Keratinocyte (primary cell): ENCODE measurements at places on chromosomes 13 and 19. TPM values are rescaled to one million over a fixed set of nuclear protein-coding genes. Genes with fewer than 3 reads are reported as not detected.
A peak's percentile ranks its signal among the peaks of the same experiment; 100 is the strongest.

Gene STXBP2
- 58.8 to 88.7 TPM (median 63.6 TPM) in 3 replicates for polyA plus RNA-seq

DNA sequence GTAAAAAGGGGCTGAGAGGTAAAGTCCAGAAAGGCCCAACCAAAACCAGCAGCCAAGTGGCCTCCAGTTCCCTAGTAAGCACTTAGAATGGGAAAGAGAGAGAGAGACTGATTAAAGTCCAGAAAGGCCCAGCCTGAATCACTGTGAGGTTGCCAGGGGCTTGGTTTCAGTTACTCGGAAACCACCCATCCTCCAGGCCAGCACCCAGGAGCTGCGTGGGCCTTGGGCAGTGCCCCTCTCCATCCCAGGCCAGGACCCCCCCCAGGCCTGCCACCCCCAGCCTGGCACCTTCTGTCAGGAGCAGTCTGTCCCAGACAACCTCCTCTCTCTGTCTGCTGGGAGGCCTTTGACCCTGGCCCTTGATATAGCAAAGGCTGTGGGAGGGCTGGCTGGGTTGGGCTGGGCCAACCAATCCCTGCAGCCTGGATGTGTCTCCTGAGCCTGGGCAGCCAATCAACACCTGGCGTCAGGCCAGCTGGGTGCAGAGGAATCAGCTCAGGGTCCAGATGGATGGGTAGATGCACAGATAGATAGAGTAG is at the start of gene CYP4F2:
CYP4F2 (minus strand) TSS at position 337 of the 539 bp plus-strand sequence. CDS start 463 bp downstream, outside the sequence.
- no peak for DNase-seq

DNA sequence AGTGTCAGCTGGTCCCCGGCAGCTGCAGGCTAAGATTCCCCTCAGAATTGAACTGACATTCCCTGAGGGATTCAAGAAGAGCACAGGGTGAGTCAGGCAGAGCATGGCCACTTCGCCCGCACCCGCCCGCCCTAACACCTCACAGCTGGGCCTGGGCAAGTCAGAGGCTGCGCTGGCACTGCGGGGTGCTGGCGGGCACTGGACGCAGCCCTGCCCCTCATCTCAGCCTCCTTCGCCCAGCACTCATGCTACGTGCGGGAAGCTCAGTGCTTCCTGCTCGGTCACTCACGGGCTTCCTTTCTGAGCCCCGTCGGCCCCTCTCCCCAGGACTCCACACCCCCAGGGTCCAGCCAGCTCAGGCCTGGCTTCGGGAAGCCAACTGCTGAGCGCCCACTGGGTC is 56.9 kb downstream of the MLLT1 start:
- DNase-seq = no peak

GRCh38 chr19:6797646-6798045 is 25.1 kb downstream of the VAV1 start:
- no peak for DNase-seq

Gene GAMT
- 5.7 to 15.6 TPM (median 7.6 TPM) in 3 replicates for polyA plus RNA-seq

Gene SCN1B
- 0.30 to 0.46 TPM (median 0.45 TPM) in 3 replicates for polyA plus RNA-seq

Gene SAMD1
- 5.3 to 11.3 TPM (median 7.3 TPM) in 3 replicates for polyA plus RNA-seq

Gene SPC24
- 1.8 to 8.0 TPM (median 6.4 TPM) in 3 replicates for polyA plus RNA-seq

Gene TTC9B
- polyA plus RNA-seq = not detected in 3 replicates

- no peak for DNase-seq
Observed at GRCh38 chr19:46621191-46622117, 3.4 kb downstream of the PTGIR start.

GRCh38 chr13:72290962-72291681 is 424.1 kb upstream of the DACH1 start:
- DNase-seq = peak; percentile 21

Gene SIGLEC6
- polyA plus RNA-seq = not detected in 3 replicates

- no peak for DNase-seq
Observed at GRCh38 chr13:84591444-84591843, 709.2 kb upstream of the SLITRK1 start.

- DNase-seq = no peak
Observed at GRCh38 chr13:42181381-42181953, 90.5 kb upstream of the AKAP11 start.

DNA sequence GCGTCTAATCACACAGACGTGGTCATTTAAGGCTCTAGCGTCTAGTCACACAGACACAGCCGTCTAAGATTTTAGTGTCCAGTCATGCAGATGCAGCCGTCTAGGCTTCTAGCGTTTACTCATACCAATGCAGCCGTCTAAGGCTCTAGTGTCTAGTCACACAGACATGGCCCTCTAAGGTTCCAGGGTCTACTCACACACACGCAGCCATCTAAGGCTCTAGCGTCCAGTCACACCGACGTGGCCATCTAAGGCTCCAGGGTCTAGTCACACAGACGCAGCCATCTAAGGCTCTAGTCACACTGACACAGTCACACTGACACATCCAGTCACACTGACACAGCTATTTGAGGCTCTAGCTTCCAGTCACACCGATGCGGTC is 55.7 kb downstream of the KLF2 start:
- no peak for DNase-seq

GRCh38 chr19:47701717-47702552 is 11.3 kb upstream of the EHD2 start:
- no peak for DNase-seq

GRCh38 chr13:51977625-51978024 is 33.6 kb downstream of the ATP7B start:
- no peak for DNase-seq

GRCh38 chr19:33564836-33565338 is 43.3 kb upstream of the PEPD start:
- DNase-seq = no peak

DNA sequence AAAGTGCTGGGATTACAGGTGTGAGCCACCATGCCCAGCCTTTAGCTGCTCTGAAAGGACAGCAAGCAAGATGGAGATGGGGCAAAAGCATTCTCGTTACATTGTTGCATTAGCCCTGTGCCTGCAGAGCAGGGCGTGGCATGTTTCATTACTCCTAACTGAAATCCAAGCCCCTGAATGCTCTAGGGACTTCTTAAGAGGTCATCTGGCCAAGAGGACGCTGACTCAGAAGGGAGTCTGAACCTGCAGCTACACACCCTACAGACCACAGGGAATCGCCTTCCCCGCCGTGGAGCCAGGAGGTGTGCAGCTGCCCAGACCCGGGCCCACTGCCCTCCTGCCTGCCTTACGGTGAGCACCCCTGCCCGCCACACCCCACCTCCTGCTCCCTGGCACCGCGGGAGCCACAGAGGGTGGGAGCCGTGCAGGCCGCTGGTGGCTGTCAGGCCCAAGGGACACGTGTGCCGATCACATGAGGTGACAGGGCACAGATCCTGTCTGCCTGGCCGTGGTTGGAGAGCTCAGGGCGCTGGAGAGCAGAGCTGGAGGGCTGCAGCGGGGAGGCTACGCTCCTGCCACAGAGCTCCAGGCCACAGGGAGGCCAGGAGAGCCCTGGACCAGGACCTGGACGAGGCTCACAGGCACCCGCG is 27.2 kb downstream of the ADPRHL1 start:
- no peak for DNase-seq

- DNase-seq = no peak
Observed at GRCh38 chr19:9751446-9751845, 17.1 kb downstream of the ZNF846 start.

DNA sequence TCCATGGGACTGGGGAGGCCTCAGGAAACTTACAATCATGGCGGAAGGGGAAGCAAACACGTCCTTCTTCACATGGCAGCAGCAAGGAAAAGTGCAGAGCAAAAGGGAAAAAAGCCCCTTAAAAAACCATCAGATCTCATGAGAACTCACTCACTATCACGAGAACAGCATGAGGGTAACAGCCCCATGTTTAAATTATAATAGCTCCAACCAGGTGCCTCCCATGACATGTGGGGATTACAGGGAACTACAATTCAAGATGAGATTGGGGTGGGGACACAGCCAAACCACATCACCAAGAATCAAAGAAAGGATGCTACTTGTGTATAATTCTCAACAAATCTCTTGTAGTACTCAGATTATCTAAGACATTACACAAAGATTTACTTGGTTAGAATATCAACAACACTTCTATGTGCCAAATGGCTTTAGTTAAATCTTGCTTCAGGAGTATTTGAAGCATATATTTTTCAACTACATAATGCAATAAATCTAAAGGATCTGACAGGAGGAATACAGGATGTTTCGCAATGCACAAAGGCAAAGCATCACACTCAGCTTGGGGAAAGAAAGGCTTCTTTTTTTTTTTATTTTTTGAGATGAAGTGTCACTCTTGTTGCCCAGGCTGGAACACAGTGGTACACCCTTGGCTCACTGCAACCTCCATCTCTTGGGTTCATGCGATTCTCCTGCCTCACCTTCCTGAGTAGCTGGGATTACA is 180.0 kb downstream of the LHFPL6 start:
- no peak for DNase-seq

- DNase-seq = no peak
Observed at GRCh38 chr19:13637664-13638063, 126.7 kb upstream of the MRI1 start.

GRCh38 chr13:74977498-74977897 is 504.5 kb downstream of the TBC1D4 start:
- DNase-seq = no peak

Gene CYP2S1
- polyA plus RNA-seq = 4.9 to 5.8 TPM (median 4.9 TPM) in 3 replicates

Gene ZNF837
- 0.29 to 1.0 TPM (median 0.39 TPM) in 3 replicates for polyA plus RNA-seq
